ENCODE measurements at places on chromosomes 16 and 17. TPM values are rescaled to one million over a fixed set of nuclear protein-coding genes. Genes with fewer than 3 reads are reported as not detected.
A peak's percentile ranks its signal among the peaks of the same experiment; 100 is the strongest.

TBC1D3E gene
- total RNA-seq: not detected

SCNN1B gene
- 1.7 TPM for total RNA-seq

RABEP2 gene
- total RNA-seq: 13.6 TPM

PHB1 gene
- total RNA-seq: 99.2 TPM

PRSS22 gene
- not detected for total RNA-seq

GRCh38 chr17:47942096-47942510 is 732 bp downstream of the PNPO start:
- H3K4me1 ChIP-seq: peaks cover 32% of the 10 kb centered on the region

GRCh38 chr17:36851250-36851649 is 86.0 kb upstream of the LHX1 start:
- H3K36me3 ChIP-seq: no peaks in the 10 kb centered on the region
- H3K4me3 ChIP-seq: no peak overlapping the region
- no peak for DNase-seq
- H3K4me1 ChIP-seq: no peaks in the 10 kb centered on the region
- no peaks in the 10 kb centered on the region for H3K27me3 ChIP-seq

DNA sequence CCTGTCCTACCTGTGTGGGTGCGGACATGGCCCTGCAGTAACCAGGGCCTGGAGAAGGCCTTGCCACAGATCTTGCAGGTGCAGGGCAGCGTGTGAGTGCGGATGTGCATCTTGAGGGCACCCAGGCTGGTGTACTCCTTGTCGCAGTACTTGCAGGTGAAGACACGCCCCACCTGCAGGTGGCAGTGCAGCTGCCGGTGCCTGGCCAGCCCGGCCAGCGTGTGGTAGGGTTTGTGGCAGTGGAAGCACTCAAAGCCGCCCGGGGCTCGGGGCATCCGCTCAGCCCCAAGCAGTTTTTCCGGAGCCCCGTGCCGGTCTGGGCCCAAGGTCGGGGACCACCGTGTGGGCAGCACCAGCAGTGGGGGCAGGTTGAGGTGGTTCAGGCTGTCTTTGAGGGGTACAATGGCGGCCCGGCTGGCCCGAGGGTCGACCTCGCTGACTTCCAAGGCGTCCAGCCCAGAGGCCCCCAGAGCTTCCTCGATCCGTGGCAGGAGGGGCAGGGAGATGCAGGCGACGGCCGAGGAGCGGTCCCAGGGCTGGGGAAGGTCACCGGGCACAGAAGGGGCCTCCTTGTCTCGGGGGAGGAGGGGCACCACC is 5.1 kb downstream of the SNAI3 start:
- peaks cover 8% of the 10 kb centered on the region for H3K4me1 ChIP-seq
- peaks cover 59% of the 10 kb centered on the region for H3K27me3 ChIP-seq
- no peaks in the 10 kb centered on the region for H3K36me3 ChIP-seq
- no peak overlapping the region for H3K4me3 ChIP-seq

DNA sequence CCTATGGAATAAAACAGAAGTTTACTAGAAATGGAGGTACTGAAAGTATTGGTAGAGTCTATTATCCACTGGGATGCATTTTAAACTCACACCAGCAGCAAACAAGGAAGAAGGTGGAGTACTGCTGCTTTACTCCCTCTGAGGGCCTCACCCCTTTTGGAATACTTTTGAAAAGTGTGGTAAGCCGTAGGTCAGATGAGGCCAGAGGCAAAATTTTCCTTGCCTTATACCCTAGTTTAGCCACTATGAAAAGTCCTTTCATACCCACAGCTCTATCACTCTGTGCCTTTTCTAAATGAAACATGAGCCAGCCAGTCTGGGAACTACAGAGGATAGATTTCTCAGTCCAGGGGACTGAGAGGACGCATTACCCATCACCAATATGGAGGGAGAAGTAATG is 14.0 kb downstream of the GDE1 start:
- H3K27ac ChIP-seq: no peak overlapping the region
- no peak for DNase-seq
- no peaks in the 10 kb centered on the region for H3K4me1 ChIP-seq
- no peaks in the 10 kb centered on the region for H3K27me3 ChIP-seq

- H3K27me3 ChIP-seq: no peaks in the 10 kb centered on the region
- no peak overlapping the region for H3K27ac ChIP-seq
- no peak overlapping the region for H3K4me3 ChIP-seq
- no peak for DNase-seq
- H3K4me1 ChIP-seq: no peaks in the 10 kb centered on the region
- no peaks in the 10 kb centered on the region for H3K36me3 ChIP-seq
Observed at GRCh38 chr17:68646626-68647526, 45.7 kb upstream of the FAM20A start.

DNA sequence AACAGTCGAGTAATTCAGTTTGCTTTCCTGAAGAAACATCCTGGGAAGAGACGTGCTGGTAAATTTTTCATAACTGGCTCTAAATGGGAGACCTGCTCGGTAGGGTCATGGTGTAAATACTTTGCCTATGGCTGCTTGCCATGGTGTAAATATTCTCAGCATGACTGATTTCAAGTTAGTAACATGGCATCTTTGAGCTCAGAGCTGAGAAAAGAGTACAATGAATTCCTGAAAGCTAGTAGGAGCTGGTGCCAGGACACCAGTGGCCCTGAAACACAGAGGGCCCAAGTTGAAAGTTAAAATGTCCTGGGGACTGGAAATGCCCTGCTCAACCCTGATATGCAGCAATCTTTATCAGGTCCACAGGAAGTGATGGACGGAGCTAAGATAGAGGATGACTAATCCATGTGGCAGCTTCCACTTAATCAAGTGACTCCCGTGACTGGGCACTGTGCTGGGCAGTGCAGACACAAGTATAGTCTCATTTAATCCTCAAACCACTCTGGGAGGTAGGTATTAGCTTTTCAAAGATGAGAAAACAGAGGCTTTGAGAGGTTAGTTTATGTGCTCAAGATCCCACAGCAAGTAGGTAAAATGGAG is 130.1 kb upstream of the ADAMTS18 start:
- no peak for DNase-seq
- H3K27me3 ChIP-seq: peaks cover 5% of the 10 kb centered on the region
- no peaks in the 10 kb centered on the region for H3K36me3 ChIP-seq
- H3K4me1 ChIP-seq: no peaks in the 10 kb centered on the region
- H3K4me3 ChIP-seq: no peak overlapping the region

GRCh38 chr16:73483934-73484711 is 436.2 kb upstream of the ZFHX3 start:
- H3K4me3 ChIP-seq: no peak overlapping the region
- no peaks in the 10 kb centered on the region for H3K4me1 ChIP-seq
- no peak overlapping the region for H3K27ac ChIP-seq
- no peaks in the 10 kb centered on the region for H3K36me3 ChIP-seq
- DNase-seq: no peak

DNA sequence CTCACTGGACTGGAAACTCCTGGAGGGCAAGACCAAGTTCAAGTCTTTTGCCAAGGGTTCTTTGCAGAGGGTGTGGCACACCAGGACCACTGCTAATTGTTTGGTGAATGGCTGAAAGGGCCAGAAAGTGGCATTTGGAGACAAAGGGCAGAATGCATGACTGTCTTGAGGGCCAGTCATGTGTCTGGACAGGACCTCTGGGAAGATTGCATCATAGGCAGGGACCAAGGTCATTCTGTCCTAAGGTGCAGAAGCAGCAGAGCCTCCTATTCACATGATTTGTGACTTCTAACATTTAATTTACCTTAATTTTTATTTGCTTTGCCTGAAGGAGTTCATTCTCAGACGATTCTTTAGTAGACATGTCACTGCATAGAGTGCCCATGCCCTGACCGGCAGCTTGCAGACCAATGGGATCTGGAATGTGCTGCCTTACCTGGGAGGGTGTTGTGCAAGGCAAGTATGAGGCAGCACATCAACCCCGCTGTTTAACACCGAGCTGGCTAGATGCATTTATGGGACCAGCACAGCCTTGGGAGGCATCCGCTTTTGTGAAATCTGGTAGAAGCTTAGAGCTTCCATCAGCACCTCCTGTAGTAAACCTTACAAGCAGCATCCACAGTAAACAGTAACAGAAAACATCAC is 62.3 kb upstream of the MAF start:
- H3K4me1 ChIP-seq: no peaks in the 10 kb centered on the region
- no peaks in the 10 kb centered on the region for H3K27me3 ChIP-seq
- H3K4me3 ChIP-seq: no peak overlapping the region
- no peak for DNase-seq

- no peak for DNase-seq
- H3K27ac ChIP-seq: no peak overlapping the region
- no peaks in the 10 kb centered on the region for H3K4me1 ChIP-seq
- H3K36me3 ChIP-seq: no peaks in the 10 kb centered on the region
- H3K4me3 ChIP-seq: no peak overlapping the region
Observed at GRCh38 chr17:15119968-15120367, 145.2 kb downstream of the PMP22 start.

DNA sequence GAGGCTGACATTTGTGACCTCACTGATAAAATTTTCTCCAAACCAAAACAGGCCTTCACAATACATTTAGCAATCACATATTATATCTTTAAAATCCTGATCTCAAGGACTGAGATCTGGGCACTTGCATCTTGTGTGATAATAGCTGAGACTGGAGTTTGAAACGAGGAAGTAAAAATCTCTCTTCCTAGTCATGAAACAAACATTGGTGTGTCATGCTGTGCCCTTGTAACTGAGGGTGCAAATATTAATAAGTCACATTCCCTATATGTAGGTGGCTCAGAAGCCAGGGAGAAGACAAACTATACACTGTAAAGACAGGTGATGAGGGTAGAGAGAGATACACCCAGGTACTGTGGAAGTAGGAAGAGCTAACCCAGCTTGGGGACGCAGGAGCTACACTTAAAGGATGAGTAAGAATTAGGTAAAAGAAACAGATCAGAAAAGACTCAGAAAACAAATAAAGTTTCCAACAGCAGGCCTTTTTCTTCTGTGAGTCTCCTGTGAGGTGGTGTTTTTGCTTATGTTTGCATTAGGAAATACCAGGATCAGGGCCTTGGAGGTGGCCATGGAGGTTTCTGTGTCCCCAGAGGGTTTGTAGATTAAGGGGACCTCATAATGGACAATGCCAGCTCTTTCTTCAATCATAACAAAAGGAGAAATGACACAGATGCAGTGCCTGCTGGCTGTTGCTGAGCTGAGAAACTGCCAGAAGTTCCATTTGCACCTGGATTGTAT is 335.7 kb downstream of the GRIN2A start:
- H3K36me3 ChIP-seq: no peaks in the 10 kb centered on the region
- no peaks in the 10 kb centered on the region for H3K27me3 ChIP-seq
- H3K4me3 ChIP-seq: no peak overlapping the region

DNA sequence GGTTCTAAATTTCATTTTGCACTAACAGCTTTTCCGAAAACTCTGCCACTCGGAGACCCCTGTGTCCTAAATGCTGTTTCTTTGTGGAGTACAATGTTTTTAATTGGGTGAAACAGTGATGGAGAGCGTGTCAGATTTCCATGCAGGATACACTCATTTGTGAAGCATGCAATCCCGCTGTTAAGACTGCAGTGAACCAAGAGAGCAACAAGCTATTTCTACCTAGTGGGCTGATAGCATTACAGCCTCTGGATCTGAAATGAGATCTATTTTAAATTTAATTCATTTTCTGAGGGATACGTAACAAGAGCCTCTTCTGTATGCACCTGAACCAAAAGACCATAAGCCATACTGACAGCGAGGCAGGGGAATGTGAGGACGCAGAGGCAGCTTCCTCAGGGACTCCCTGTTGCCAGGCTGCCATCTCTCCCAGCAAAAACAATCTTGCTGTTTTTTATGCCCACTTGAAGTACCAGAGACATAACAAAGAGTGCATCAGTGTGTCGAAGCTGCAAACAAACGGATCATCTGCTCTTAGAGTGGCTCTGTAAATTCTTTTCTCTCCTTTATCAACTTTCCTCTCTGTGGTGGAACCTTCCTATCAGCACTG is 199.9 kb upstream of the COX10 start:
- no peaks in the 10 kb centered on the region for H3K27me3 ChIP-seq
- no peak overlapping the region for H3K27ac ChIP-seq
- no peaks in the 10 kb centered on the region for H3K36me3 ChIP-seq
- no peak for DNase-seq
- no peak overlapping the region for H3K4me3 ChIP-seq

DNA sequence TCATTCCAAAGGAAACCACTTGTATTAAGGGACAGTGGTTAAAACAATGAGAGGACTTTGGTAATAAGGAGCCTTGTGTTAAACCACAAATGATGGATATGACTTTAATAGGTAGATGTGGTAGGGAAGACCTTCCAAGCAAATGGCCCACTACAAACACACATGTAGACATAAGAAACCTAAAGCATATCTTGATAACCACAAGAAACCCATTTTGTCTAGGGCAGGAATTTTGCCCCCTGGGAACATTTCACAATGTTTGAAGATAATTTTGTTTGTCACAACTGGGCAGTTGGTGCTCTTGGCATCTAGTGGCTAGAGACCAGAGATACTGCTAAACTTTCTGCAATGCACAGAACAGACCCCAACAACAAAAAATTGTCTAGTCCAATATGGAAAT is 25.8 kb downstream of the KCNJ2 start:
- H3K27me3 ChIP-seq: no peaks in the 10 kb centered on the region
- no peaks in the 10 kb centered on the region for H3K4me1 ChIP-seq
- H3K27ac ChIP-seq: no peak overlapping the region

- H3K36me3 ChIP-seq: no peaks in the 10 kb centered on the region
- no peak overlapping the region for H3K27ac ChIP-seq
- H3K4me1 ChIP-seq: no peaks in the 10 kb centered on the region
- no peaks in the 10 kb centered on the region for H3K27me3 ChIP-seq
- H3K4me3 ChIP-seq: no peak overlapping the region
Observed at GRCh38 chr17:17398188-17398942, 78.4 kb upstream of the MED9 start.

GRCh38 chr16:66364959-66365306 is 1.6 kb upstream of the CDH5 start:
- DNase-seq: no peak
- H3K4me3 ChIP-seq: no peak overlapping the region
- H3K27me3 ChIP-seq: no peaks in the 10 kb centered on the region

GRCh38 chr16:56409195-56409594 is 16.1 kb downstream of the AMFR start:
- no peaks in the 10 kb centered on the region for H3K27me3 ChIP-seq
- peaks cover 2% of the 10 kb centered on the region for H3K4me1 ChIP-seq
- H3K4me3 ChIP-seq: no peak overlapping the region
- H3K27ac ChIP-seq: no peak overlapping the region
- DNase-seq: no peak

GRCh38 chr16:10945065-10945787 is 862 bp downstream of the CLEC16A start:
- peak overlapping the region; percentile 96 for H3K4me3 ChIP-seq
- no peaks in the 10 kb centered on the region for H3K27me3 ChIP-seq
- H3K27ac ChIP-seq: no peak overlapping the region

- no peak overlapping the region for H3K4me3 ChIP-seq
- no peaks in the 10 kb centered on the region for H3K36me3 ChIP-seq
- DNase-seq: no peak
Observed at GRCh38 chr16:11784038-11784369, 13.1 kb downstream of the ZC3H7A start.

Measured in sigmoid colon (tissue), 7 donors.